ENCODE measurements at places on chromosomes 1 and 21.

GRCh38 chr1:201468501-201468843 is 516 bp downstream of the PHLDA3 start:
- peak; percentile 54 for DNase-seq

- no peak for DNase-seq
Measured at GRCh38 chr1:156816561-156817328, at the start of gene SH2D2A. SH2D2A (minus strand) TSS chr1:156816848; CDS start chr1:156816708, 140 bp downstream.

DNA sequence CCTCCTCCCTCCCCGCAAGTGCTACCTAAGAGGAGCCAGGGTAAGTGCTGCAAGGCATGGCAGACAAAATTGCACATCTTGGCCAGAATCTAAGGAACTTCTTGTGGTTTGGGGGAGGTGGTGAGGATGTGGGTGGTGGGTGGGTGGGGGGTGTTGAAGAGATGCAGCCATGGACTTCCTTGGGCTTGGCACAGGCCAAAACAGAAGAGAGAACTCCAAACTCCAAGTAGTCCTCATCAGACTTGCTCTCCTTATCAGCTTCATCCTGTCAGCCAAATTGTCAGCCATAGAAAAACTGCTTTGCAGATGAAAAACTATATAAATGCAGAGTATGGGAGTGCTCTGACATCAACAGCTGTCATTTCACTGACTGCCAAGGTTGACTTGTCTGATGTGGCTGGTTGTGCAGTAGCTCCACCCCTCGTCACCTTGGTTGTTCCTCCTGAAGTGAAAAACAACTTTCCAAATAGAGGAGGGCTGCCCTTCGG is 7.1 kb downstream of the AMIGO1 start:
- no peak for DNase-seq

DNA sequence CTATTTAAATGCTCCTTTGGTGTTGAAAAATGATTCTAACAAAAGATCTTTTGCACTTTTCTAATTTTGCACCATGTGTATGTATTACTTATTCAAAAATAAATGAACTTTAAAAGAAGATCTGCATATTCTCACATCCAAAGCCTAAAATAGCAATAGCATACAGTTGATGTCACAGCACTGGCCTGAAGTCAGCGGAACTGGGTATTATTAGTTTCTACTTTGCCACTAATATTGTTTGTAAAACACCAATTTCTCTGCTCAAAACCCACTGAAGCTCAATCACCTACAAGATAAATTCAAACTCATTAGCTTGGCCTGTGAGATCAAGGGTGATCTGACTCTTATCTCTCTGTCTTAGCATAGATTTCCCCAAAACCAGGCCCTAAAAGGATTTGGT is 34.5 kb upstream of the BCAR3 start:
- no peak for DNase-seq

GRCh38 chr1:204958317-204959307 is 84.4 kb upstream of the CNTN2 start:
- DNase-seq, result no peak

- no peak for DNase-seq
Measured at GRCh38 chr1:73930293-73930692, 267.7 kb downstream of the LRRIQ3 start.

GRCh38 chr1:42841010-42841409 is 5.4 kb upstream of the ZNF691 start:
- DNase-seq, result no peak

- no peak for DNase-seq
Measured at GRCh38 chr1:97925151-97925550, 4.3 kb upstream of the DPYD start.

- DNase-seq, result no peak
Measured at GRCh38 chr21:46207920-46208591, 20.5 kb downstream of the LSS start.

DNA sequence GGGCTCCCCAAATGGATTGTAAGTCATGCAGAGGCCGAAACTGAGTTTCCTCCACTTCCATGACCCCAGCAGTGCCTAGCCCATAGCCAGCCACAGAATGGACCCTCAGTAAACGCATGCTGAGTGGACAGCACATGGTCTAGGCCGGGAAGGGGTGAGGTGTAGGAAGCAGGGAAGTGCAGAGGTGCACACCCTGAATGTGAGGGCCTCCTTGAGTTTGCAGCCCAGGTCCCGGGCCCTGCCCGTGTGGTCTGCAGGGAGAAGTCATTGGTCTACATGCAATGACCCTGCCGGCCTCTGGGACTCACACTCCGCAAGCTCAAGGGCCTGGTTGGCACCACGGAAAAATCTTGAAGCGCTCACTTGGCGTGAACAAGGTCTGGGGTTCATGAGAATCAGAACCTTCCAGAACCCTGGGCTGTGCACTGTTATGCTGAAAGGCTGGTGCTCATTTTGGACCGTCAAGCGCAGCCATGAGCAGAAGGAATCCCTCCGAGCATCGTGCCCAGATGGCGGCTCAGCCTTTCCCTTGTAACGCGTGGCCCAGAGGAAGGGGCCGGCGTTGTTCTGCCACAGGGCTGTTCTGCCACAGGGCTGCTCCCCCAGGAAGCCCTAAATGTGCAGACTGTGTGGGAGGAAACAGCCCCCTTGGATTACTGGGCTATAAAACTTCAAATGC is 66.4 kb downstream of the PSMG1 start:
- no peak for DNase-seq

DNA sequence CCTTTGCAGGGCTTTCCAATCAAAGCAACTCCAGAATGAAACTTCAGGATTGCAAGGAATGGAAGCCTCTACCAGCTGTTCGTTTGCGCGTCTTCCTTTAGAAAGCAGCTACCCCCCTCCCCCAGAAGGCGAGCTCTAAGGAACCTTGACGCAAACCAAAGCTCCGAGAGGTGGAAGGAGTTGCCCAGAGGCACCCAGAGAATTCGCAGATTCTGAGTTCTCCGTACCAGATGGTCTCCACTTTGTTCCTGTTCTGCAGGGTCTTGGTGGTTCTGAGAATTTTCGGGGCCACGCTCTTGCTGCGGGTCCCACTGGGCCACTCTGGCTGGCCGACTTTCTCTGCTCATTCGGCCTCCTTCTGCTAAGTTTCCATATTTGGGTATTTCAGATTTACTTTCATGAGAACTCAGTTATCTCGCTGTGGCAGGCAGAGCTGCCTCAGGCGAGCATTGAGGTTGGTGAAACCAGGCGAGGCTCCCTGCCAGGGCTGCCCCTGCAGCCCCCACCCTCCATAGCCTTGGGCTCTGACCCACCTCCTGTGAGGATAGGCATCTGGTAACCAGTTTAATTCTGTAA is 801 bp downstream of the TRAF5 start:
- no peak for DNase-seq

DNA sequence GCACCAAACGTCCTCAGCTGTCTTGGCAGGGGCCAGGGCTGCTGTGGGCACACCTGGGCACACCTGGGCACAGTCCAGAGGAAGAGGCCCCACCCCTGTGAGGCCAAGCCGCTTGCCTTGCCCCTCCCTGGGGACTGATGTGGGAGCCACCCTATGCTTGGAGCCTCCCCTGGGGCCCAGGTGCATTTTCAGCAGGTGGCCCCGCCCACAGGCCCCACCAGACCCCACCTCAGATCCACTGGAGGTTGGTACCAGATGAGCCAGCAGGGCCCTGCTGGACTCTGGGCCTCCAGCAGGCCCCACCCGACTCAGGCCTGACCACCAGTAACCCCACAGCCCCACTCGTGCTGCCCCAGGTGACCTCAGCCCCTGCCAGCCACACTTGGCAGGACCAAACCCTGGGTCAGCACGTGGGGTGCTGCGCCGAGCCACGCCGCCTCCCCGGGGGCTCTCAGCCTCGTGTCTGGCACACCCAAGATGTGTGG is 8.8 kb downstream of the SLC19A1 start:
- no peak for DNase-seq

- no peak for DNase-seq
Measured at GRCh38 chr1:5597171-5597850, 394.9 kb downstream of the NPHP4 start.

DNA sequence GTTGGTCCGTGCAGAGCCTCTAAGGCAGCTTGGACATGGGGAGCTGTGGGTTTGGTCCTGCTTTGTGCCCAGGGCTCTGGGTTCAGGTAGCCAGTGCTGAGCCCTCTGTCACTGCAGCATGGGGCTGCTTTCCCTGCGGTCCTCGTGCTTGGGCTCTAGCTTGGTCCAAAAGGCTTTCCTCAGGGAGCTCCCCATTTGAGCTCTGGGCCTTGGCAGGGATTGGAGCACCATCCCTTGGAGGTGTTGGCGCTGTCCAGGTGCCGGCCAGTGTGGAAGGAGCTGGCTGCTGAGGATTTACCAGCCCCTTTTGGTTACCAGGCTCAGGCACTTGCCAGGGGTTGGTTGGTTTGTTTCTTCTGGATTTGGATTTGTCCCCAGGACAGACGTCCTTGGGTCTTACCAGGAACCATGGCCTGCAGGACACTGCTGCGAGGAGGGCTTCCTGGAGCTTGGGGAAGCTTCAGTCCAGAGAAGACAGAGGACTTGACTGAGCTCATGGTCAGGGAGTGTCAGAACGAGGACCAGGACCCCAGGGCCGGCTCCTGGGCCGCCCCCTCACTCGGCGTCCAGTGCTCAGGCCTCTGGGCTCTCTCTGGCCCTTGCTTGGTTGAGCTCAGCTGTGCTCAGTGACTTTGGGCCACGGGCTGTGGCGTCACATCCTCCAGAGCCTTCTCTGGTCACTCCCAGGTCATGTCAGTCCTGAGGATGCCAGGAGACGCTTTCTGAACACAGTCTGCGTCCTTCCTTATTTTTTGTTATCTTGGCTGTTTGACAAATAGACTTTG is 224.7 kb downstream of the CAMTA1 start:
- DNase-seq, result no peak

DNA sequence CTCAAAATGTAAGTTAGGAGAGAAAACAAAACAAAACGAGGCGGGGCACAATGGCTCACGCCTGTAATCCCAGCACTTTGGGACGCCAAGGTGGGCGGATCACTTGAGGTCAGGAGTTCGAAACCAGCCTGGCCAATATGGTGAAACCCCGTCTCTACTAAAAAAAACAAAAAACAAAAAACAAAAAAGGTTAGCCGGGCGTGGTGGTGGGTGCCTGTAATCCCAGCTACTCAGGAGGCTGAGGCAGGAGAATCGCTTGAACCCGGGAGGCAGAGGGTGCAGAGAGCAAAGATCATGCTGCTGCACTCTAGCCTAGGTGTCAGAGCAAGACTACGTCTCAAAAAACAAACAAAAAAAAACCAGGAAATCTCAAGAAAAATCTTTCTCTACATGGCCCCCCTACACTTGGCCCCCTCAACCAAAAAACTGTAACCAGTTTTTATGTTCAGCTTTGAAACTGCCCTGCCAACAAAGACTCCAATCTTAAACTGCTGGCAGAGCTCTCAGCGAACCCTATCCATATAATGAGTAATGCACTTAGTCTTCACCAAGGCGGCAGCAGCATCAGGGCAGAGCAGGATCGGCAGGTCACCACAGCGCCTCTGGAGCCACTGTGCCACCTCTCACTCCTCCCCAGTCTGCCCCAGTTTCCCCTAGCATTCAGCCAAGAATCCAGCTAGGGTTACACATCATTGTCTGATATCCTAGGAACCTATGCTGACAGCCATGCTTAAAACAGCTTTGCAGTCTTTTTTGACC is 71.7 kb downstream of the JAK1 start:
- no peak for DNase-seq

GRCh38 chr1:157442065-157442464 is 110.2 kb downstream of the FCRL5 start:
- no peak for DNase-seq

- no peak for DNase-seq
Measured at GRCh38 chr1:158830904-158831507, at the start of gene MNDA. MNDA (plus strand) TSS chr1:158831351; CDS start chr1:158842154, 10,803 bp downstream.

DNA sequence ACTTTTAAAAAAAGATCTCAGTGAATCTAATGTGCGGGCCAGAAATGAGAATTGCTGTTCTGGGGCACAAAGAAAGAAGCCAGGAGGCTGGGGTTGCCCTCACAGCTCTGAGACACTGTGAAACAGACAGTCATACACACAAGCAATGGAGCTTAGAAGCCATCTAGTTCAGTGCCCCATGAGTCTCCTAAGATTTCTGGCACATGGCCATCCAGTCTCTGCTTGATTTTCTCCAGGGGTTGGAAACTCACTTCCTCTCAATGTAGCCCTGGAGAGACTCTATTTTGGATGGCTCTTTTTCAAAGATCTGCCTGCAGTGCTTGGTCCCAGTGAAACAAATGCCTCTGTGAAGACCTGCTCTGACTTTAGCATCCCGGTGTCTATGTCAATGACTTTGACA is 38.6 kb downstream of the KCNN3 start:
- DNase-seq, result no peak

DNA sequence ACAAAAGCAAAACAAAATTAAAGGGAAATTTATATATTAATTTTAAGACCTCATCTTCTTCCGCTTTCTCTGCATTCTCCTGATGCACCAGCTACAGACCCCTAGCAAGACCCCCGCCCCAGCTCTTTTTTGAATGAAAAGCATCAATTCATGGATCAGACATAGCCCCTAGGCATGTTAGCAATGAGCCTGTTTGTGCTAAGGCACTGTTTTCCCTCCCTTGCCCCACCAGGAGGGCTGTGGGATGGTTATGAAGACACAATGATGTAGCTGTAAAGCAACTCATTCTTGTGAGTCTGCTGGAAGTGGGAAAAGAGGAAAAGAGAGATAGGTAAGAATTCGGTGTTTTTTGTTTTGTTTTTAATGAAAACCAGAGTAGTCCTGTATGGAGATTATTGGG is 88.5 kb upstream of the ZBTB18 start:
- DNase-seq, result no peak

DNA sequence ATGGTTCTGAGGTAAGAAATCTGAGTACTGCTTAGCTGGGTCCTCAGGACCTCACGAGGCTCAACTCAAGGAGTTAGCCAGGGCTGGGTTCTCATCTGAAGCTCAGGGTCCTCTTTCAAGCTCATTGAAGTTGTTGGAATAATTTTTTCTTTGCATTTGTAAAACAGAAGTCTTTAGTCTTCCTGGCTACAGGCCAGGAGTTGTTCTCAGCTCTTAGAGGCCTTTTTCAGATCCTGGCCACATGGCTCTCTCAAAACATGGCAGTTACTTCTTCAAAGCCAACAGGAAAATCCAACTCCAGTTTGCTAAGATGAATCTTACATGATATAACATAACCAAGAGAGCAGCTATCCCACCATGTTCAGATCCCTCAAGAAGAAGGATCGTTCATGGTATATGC is 92.3 kb upstream of the CHODL start:
- no peak for DNase-seq

DNA sequence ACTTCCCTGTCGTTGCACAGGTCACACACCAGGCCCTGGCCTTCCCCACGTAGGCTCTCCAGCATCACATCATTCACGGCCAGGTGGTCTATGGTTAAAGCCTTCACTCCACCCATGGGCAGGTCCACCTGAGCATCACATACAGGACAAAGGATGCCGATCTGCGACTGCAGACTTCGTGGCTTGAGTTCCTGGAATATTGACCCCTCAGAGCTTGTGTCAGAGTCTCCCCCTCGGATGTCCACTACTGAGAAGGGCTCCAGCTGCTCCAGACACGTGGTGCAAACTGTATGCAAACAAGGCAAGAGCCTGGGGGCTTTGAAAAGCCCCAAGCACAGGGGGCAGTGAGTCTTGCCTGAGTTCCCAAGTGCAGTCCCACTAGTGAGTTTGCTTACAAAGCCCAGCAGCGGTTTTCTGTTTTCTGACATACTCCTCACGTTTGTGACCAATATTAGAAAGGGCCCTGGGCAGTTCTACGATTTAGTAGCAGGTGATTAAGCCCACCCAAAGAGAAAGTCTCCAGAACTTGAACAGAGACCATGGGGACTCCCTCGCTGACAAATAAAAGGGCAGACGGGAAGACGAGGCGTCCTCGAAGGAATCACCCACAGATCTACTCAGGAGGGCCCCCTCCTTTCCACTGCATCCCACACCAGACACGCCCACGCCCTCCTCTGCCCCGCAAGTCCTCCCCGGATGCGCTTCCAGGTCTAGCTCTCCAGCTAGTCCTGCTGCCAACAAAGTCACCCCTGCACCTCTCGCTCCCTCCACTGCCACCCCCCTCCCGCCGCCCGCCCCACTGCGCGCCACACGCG is 568 bp downstream of the TRIM45 start:
- DNase-seq, result no peak

GRCh38 chr1:29827801-29828525 is 591.6 kb downstream of the PTPRU start:
- DNase-seq, result no peak
